ENCODE measurements at places on chromosomes 16 and 17. TPM values are rescaled to one million over a fixed set of nuclear protein-coding genes. Genes with fewer than 3 reads are reported as not detected.
A peak's percentile ranks its signal among the peaks of the same experiment; 100 is the strongest.

- H3K27me3 ChIP-seq, result peaks cover 32% of the 10 kb centered on the region
- peaks cover 34% of the 10 kb centered on the region for H3K4me1 ChIP-seq
- DNase-seq, result peak; percentile 80
- peak overlapping the region; percentile 69 for H3K4me3 ChIP-seq
- no peaks in the 10 kb centered on the region for H3K36me3 ChIP-seq
These were observed 1.7 kb upstream of the GPRC5B start for GRCh38 chr16:19886073-19886941.

- no peak overlapping the region for H3K4me3 ChIP-seq
- H3K36me3 ChIP-seq, result no peaks in the 10 kb centered on the region
- no peaks in the 10 kb centered on the region for H3K27me3 ChIP-seq
- H3K4me1 ChIP-seq, result no peaks in the 10 kb centered on the region
These were observed 18.0 kb upstream of the DYNLL2 start for GRCh38 chr17:58065238-58065637.

DNA sequence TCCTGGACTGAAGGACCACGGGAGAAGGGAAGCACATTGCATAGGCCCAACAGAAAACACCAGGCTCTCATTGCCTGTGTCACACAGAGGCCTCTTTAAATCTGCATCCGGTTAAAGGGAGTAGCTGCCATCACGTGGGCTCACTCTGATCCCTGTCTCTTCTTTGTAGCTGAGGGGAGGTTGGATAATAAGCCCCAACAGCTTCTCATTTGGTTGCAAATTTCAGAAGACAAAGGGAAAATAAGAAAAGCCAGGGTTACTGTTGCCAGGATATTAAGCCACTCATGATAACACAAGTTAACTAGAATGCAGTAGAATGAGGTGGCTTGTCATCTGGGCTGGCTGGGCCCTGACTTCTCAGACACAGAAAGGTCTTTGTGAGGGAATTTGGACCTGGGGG is 325.1 kb upstream of the ERCC4 start:
- DNase-seq, result no peak
- H3K4me3 ChIP-seq, result no peak overlapping the region

GRCh38 chr16:27445502-27446175 is 43.7 kb downstream of the IL21R start:
- DNase-seq, result no peak
- H3K36me3 ChIP-seq, result peaks cover 76% of the 10 kb centered on the region
- no peaks in the 10 kb centered on the region for H3K27me3 ChIP-seq
- H3K4me1 ChIP-seq, result peaks cover 59% of the 10 kb centered on the region

GRCh38 chr16:5444189-5444588 is 346.6 kb upstream of the EEF2KMT start:
- H3K4me3 ChIP-seq, result no peak overlapping the region
- DNase-seq, result no peak
- no peaks in the 10 kb centered on the region for H3K27me3 ChIP-seq
- H3K36me3 ChIP-seq, result no peaks in the 10 kb centered on the region

GRCh38 chr16:57325458-57325857 is 33.1 kb upstream of the CCL22 start:
- no peak for DNase-seq
- H3K27ac ChIP-seq, result no peak overlapping the region

DNA sequence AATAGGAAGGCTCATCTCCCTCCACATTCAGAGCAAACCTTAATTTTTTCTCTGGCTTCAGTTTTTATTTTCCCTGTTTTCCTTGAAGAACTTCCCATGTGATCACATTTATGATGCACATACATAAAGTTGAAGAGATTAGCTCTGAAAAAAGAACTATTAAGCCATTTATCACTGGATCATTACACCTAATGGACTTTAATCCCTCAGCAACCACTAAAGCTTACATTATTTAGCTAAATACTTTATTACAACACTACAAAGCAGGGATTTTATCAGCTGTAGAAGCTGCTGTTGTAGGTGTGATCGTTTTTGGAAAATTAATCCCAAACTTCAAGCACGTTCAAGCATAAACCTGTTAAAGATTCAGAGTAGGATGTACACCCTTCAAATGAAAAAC is 21.1 kb downstream of the SMYD4 start:
- no peak for DNase-seq
- no peaks in the 10 kb centered on the region for H3K27me3 ChIP-seq
- peaks cover 44% of the 10 kb centered on the region for H3K36me3 ChIP-seq
- no peaks in the 10 kb centered on the region for H3K4me1 ChIP-seq

DNA sequence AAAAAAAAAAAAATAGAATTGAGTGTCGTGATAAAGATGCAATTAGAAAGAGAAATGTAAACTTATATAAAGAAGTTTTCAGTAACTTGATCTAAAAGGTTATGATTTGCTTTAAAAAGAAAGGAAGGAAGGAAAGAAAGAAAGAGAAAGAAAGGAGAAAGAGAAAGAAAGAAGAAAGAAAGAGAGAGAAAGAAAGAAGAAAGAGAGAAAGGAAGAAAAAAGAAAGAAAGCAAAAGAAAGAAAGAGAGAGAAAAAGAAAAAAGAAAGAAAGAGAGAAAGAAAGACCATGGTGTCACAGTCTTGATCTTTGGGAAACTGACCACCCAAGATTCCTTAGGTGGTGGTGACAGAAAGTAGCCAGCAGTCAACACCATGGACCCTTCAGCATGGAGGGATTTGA is 4.3 kb upstream of the CCL3 start:
- H3K27me3 ChIP-seq, result no peaks in the 10 kb centered on the region
- no peaks in the 10 kb centered on the region for H3K36me3 ChIP-seq
- peaks cover 3% of the 10 kb centered on the region for H3K4me1 ChIP-seq
- no peak for DNase-seq

GRCh38 chr16:84093120-84093878 is 23.4 kb downstream of the MBTPS1 start:
- H3K4me1 ChIP-seq, result peaks cover 12% of the 10 kb centered on the region
- DNase-seq, result no peak
- H3K27ac ChIP-seq, result no peak overlapping the region
- no peaks in the 10 kb centered on the region for H3K27me3 ChIP-seq

DNA sequence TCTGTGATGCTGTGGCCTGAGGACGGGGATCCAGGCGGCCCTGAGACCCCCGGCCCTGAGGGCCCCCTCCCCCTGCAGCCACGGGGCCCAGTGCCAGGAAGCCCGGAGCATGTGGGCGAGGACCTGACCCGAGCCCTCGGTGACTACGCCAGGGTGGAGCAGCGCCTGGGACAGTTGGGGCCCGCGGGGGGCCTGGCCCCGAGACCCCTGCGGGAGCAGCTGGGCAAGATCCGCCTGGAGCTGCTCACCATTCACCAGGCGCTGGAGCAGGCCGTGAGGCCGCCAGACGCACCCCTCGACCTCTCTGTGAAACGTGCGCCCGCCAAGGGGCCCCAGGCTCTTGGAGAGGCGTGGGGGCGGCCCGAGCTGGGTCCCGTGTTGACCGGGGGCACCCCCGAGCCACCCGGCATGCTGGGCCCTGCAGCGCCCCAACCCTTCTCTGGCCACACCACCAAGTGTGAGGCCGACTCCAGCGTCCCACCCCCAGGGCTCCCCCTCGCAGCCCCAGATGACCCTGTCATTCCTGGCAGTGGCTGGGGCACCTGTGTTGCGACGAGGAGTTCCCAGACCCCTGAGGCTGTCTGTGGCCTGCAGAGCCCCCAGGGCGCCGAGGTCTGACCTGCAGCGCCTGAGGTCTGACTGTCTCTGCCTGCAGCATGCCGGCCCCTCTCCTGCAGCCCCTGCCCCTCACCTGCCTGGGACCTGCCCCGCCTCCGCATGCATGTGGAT is 2.0 kb upstream of the NHLRC4 start:
- H3K4me1 ChIP-seq, result peaks cover 41% of the 10 kb centered on the region
- DNase-seq, result no peak
- no peaks in the 10 kb centered on the region for H3K36me3 ChIP-seq
- peaks cover 9% of the 10 kb centered on the region for H3K27me3 ChIP-seq
- H3K4me3 ChIP-seq, result no peak overlapping the region

- H3K36me3 ChIP-seq, result peaks cover 19% of the 10 kb centered on the region
- DNase-seq, result peak; percentile 20
- peaks cover 61% of the 10 kb centered on the region for H3K4me1 ChIP-seq
- no peak overlapping the region for H3K4me3 ChIP-seq
- no peaks in the 10 kb centered on the region for H3K27me3 ChIP-seq
- no peak overlapping the region for H3K27ac ChIP-seq
These were observed 29.9 kb downstream of the PIEZO1 start for GRCh38 chr16:88754912-88755744.

GRCh38 chr17:48995304-48995973 is 1.7 kb upstream of the IGF2BP1 start:
- no peak overlapping the region for H3K4me3 ChIP-seq
- no peak overlapping the region for H3K27ac ChIP-seq
- H3K4me1 ChIP-seq, result peaks cover 36% of the 10 kb centered on the region
- no peak for DNase-seq
- H3K27me3 ChIP-seq, result peaks cover 89% of the 10 kb centered on the region

DNA sequence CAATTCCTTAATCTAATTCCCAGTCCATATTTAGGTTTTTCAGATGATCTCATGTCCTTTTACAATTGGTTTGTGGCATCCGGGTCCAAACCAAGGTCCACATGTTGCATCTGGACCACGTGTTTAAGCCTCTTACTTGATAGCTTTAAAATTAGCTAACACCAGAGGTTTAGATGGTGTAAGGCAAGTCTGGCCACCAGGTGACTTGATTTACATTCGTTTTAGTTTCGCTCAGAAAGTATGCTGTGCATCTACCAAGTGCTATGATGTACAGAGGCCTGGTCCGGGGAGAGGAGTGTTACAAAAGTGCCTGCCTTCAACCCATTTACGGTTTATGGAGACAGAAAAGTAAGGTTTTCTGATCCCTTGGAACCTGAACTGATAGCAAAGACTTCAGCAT is 878 bp upstream of the DNAJA2 start:
- peaks cover 43% of the 10 kb centered on the region for H3K4me1 ChIP-seq
- peak overlapping the region; percentile 93 for H3K27ac ChIP-seq
- H3K36me3 ChIP-seq, result peaks cover 18% of the 10 kb centered on the region
- peak overlapping the region; percentile 86 for H3K4me3 ChIP-seq
- no peak for DNase-seq

DNA sequence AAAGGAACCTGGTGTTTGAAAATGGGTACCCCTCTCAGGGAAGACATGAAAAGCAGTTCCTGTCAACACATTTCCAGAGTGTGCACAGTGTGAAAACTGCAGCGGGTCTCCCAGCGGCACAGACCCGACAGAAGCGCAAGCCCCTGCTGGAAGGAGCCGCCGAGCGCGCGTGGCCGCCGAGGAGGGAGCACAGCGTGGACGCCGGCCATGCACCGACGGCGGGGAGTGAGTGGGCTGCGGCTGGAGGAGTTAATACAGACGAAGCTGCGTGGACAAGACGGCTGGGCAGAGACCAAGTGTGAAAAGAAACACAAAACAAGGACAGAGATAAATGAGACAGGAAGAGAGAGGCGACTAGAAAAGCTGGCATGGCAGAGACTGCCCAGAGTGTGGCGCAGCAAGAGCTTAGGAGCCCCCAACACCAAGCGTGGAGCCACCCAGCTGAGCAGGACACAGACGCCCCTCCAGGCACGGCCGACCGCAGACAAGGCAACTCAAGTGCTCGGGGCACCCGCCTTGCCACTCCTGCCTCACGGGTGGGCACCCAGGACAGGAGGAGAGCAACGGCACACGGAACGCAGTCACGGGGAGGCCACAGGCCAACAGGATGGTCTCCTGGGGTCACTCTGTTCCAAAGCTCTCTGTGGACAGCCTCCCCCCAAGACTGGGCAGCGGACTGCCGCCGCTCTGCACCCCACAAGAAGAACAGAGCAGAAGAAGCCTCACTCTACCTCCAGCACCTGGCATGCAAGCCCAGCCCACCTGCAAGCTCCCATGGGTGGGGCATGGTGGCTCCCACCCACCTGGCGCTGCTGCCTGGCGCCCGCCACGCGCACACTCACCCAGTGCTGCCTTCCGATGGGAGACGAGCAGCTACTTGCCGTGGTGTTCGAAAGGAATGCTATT is 16.5 kb downstream of the SLC16A3 start:
- peaks cover 55% of the 10 kb centered on the region for H3K4me1 ChIP-seq
- H3K27me3 ChIP-seq, result no peaks in the 10 kb centered on the region
- H3K36me3 ChIP-seq, result peaks cover 84% of the 10 kb centered on the region
- DNase-seq, result no peak

- no peak for DNase-seq
- no peaks in the 10 kb centered on the region for H3K4me1 ChIP-seq
- H3K27me3 ChIP-seq, result no peaks in the 10 kb centered on the region
These were observed 43.4 kb downstream of the MFSD11 start for GRCh38 chr17:76781056-76781982.

DNA sequence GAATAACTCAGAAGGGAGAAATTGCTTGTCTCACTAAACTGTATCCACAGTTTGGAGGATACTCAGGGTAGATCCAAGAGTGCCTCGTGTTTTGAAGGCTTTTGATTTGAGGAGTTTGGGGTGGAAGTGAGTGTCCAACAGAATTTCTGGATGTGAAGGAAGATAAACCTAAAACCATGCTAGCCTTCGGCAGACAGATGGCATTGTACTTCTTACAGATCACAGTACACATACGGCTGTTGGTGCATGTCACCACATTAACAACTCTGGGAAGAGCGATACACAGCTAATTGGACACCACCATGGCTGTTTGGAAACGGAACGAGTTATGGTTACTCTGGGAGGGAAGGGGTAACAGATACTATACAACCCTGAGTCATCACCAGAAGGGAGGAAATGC is 420.4 kb downstream of the GRIN2A start:
- H3K36me3 ChIP-seq, result no peaks in the 10 kb centered on the region
- H3K27me3 ChIP-seq, result no peaks in the 10 kb centered on the region
- H3K4me3 ChIP-seq, result no peak overlapping the region
- no peak overlapping the region for H3K27ac ChIP-seq
- no peak for DNase-seq
- no peaks in the 10 kb centered on the region for H3K4me1 ChIP-seq

- H3K4me3 ChIP-seq, result no peak overlapping the region
- no peaks in the 10 kb centered on the region for H3K36me3 ChIP-seq
- no peak for DNase-seq
- H3K27ac ChIP-seq, result no peak overlapping the region
- no peaks in the 10 kb centered on the region for H3K4me1 ChIP-seq
- no peaks in the 10 kb centered on the region for H3K27me3 ChIP-seq
These were observed 49.5 kb upstream of the PHOSPHO1 start for GRCh38 chr17:49280061-49280460.

DNA sequence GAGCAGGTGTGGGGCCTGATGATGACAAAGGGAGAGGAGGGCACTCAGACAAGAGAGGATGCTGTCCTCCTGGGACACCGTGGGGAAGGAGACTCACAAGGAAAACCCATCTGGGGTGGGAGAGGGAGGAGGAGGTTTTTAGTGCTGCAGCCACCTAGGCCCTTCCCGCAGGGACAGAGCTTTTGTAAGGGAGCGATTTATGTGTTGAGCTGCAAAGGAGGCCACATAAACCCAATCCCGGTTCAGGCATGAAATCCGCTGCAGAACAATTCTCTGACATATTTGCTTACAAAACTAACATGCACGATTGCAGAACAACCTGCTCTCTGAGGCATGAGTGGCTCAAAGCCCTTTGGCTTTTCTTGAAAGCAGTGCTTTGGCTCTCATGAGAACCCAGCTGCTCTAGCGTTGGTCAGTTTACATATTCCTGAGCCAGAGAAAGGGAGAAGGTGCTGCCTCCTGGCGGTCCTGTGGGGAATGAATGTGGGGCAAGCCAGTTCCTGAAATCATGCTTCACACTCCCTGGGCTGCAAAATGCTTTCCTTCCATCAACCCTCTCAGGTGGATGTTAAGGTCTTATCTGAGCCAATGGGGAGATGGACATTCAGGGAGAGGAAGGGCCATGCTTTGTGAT is 122.4 kb upstream of the NLRP1 start:
- H3K4me1 ChIP-seq, result no peaks in the 10 kb centered on the region
- peak; percentile 47 for DNase-seq
- H3K27me3 ChIP-seq, result peaks cover 18% of the 10 kb centered on the region
- H3K4me3 ChIP-seq, result no peak overlapping the region

The CMTM2 gene
- total RNA-seq, result not detected

The OR1D2 gene
- not detected for total RNA-seq

The IKZF3 gene
- 39.7 TPM for total RNA-seq

The PRSS33 gene
- total RNA-seq, result not detected

The TBC1D3C gene
- not detected for total RNA-seq

The SUPT4H1 gene
- 47.0 TPM for total RNA-seq

The DHRS7B gene
- 4.9 TPM for total RNA-seq

The KRT9 gene
- total RNA-seq, result not detected

The AOC3 gene
- 1.0 TPM for total RNA-seq

The STH gene
- not detected for total RNA-seq
